ENCODE measurements at places on chromosomes 11 and 22. TPM values are rescaled to one million over a fixed set of nuclear protein-coding genes. Genes with fewer than 3 reads are reported as not detected.

DNA sequence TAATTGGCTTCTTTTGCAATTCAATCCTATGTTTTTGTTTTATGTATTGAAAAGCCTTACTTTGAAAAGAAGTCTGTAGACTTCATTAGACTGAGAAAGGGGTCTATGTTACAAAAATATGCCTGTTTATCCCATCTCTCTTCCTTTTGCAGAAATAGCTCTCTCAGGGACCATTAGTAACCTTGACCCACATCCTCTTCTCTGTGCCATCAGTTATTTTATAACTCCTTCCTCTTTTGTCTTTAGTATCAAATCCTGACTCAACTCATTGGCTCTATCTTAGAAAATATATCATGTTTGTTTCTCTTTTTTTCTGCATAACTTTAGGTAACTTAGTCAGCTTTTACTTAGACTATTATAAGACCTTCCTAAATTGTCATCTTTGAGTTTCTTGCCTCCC lies 20.3 kb downstream of the ZC3H12C start:
- DNase-seq = no peak

DNA sequence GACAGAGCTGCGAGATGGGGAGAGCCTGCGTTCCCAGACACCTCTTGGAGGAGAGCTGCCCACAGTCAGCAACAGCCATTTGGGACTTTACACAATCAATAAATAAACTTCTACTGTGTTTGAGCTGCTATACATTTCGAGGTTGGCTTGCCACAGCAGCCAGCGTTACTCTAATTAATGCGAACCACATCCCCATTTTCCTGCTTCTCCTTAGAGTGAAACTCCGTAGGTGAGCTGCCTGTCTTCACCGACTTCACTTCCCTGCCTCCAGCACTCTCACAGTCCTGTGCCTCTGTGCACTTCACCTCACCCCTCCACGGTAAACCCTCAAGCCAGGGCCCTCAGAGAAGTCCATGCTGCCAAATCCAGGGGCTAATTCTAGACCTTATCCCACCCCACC lies 5.9 kb upstream of the SLC22A12 start:
- DNase-seq = no peak

GRCh38 chr22:20305894-20306645 lies 13.8 kb downstream of the DGCR6L start:
- peak; percentile 23 for DNase-seq

GRCh38 chr22:19526702-19527111 lies 2.5 kb upstream of the CLDN5 start:
- DNase-seq = no peak

DNA sequence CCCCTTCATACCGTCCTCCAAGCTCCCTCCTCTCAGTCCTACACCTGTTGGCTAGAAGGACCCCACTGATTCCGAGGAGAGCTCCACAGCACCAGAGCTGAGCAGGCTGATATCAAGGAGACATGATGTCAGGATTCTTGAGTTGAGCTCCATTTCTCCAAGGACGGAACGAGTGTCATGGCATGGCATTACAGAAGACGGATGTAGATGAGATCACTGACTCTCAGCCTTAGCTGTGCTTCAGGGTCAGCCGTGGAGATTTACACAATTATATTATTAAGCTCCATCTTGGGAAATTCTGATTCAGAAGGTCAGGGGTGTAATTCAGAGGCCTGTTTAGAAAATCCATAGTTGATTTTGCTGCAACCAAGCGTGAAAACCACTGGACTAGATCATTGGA lies 428.9 kb upstream of the B3GAT1 start:
- DNase-seq = no peak

The KRTAP5-10 gene
- total RNA-seq = not detected

The LRRC56 gene
- total RNA-seq = 0.22 TPM

The ZNF280B gene
- 0.62 TPM for total RNA-seq

The NOX4 gene
- 1.5 TPM for total RNA-seq

Measured in left ventricle myocardium superior (tissue), 1 donor.